Suppressor macrophage treated with lipopolysaccharide for 4 hours (primary cell): ENCODE measurements at places on chromosomes 6 and 20.

- DNase-seq: no peak
Measured at GRCh38 chr6:168841609-168842278, 400.8 kb downstream of the SMOC2 start.

DNA sequence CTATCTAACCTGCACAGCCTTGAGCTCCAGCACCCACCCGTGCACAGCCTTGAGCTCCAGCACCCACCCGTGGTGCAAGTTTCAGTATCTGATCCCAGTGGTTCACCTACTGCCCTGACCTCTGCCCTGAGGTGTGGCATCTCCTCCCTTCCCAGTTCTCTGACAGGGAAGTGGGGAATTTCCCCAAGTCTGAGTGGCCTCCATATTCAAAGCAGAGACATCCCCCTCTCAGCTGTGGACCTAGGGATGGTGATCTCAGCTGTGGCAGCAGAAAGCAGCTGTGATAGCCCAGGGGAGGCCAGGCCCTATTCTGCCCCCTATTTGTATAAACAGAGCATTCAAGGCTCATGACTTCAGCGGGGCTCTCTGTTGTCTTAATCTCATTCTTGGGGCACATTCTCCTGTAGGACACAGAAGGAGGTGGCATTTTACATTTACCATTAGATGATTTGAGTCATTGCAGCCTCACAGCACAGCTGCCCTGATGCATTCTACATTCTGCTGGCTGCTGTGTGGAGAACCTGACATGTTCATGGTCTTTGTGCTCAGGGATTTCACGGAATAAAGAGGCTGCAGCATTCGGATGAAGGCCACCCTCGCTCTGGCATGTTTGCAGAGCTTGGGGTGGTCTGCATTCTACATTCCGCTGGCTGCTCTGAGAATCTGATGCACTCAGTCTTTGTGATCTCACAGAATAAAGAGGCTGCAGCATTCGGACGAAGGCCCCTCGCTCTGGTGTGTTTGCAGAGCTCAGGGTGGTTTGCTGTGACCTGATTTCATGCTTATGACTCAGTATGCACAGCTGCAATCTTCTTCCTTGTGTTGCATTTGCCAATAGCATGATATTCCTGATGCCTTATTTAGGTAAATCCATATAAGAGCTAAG lies 16.9 kb downstream of the GPR31 start:
- DNase-seq: no peak

DNA sequence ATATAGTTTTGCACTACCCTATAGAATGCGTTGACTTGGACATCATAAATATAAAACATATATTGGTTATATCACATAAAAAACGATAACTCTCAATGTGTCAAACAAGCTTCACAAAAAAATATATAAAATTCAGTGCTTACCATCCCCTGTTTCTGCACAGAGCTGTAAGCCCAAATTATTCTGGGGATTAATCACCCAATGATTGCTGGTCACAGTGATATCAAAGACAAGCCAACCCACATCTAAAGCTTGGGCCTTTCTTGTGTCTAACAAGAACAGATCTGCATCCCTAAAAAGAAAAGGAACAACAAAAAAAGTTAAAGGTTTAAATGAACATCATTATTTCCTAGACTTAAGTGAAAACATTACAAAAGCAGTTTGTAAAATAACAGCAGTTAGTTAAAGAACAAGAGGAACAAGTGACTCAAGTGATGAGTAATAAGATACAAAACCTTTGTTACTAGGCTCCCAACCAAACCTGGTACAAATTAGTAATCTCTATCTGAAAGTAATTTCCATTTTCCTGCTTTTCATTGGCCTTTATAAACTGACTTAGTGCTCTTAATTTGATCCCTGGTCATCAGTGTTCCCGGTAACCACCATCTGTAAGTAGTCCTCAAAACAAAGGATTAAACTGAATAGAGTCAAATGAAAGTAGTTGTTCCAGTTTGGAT lies 81.1 kb downstream of the BMP5 start:
- no peak for DNase-seq

DNA sequence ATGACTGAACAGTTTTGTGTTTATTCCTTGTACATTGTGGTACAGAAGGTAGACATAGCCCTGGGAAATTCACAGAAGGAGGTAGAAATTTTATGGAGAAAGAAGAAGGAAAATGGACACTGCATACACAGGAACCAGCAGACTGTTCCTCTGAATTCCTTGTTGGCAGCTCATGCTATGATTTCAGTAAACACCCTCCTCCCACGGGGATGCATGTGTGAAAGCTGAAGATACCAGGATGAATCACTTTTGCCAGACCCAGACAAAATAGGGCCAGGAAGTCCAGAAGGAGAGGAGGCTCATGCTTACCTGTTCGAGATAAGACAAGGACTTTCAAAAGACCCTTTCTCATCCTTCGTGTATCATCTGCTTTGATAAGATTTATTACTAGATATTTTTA lies 110.3 kb upstream of the GGTLC1 start:
- DNase-seq: no peak

GRCh38 chr6:132526461-132526860 lies 11.6 kb upstream of the TAAR9 start:
- DNase-seq: no peak
